Kidney glomerular epithelial cell (primary cell): ENCODE measurements at places on chromosomes 2 and 18.
A peak's percentile ranks its signal among the peaks of the same experiment; 100 is the strongest.

DNA sequence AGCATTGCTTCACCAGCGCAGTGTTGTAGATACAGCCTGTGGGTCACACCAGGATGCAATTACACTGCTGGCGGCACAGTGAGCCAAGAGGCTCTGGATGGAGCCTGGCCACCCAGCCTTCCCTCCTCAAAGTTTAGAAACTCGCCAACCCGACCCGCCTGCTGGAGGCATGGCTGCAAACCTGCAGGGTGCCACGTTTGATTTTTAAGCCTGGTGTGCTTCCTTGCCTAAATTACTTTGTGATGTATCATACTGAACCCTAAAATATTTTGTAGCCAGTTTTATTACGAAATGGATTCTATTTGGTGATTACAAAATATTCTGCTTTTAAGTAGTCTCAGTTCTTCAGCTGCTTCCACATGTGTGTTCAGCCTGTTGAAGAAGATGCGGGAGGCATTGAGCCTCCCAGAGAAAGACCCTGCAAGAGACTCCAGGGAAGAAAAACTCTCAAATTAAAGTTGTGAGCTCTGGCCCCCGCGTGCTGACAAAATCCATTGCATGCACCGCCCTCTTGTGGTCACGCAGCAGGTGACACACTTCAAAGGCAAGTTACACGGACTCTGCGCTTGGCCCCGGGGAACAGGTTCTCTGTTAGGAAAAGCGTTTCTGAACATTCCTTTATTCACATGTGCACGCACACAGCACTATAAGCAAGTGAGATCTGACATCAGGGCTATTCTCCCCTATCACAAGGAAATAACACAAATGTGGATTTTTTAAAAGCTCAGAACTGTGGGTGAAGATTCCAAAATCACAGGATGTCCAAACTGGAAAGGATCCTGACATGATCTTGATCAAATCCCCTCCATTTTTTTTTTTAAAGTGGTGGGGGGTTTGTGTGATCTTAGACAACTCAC lies 63.0 kb upstream of the TWIST2 start:
- no peak for DNase-seq

GRCh38 chr2:122706757-122707223 lies 951.3 kb downstream of the TSN start:
- peak; percentile 90 for DNase-seq

- DNase-seq, result no peak
Observed at GRCh38 chr2:220748875-220749479, 823.1 kb downstream of the EPHA4 start.

DNA sequence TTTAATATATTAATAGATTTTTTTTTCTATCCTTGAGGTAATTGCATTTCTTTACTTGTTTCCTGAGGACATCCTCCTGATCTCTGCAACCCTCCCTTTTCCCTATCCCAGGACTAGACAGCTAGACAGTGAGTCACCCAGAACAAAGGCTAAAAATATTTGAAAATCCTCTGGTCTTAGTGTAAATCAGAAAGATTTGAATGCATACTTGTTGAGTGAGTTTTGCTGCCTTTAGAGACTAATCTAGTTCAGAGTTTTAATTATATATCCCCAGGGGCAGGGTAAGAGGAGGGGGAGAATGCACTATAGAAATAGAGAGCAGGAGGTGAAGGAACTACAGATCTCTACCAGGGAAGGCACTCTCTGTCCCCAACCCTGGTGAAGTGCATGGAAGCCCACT lies 202.3 kb upstream of the TCF4 start:
- peak; percentile 86 for DNase-seq

DNA sequence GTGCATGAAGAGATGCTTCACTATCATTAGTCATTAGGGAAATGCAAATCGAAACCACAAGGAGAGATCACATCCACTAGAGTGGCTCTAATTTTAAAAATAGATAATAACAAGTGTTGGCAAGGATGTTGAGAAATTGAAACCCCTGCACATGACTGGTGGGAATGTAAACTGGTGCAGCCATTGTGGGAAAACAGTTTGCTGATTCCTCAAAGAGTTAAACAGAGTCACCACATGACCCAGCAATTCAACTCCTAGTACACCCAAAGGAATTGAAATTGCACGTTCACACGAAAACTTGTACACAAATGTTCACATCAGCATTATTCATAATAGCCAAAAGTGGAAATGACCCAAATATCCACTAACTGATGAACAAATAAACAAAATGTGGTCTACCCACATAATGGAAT lies 179.5 kb downstream of the BCL2 start:
- DNase-seq, result no peak

DNA sequence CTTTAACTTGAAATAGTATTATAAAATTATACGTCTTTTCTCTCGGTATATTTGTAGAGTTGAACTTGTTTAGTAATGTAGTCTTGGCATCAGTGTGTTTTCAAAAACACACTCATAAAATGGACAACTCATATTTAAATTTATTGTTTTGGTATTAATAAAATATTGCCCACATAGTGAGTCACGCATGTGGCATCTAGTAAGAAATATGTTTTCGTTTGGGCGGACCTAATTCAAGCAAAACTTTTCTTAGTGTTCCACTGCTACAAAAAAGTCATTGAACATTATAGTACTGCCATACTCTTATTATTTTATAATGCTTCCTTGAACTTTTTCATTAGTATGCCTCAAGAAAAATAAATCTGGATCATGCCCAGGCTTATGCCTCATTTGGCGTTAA lies 31.1 kb upstream of the FAM237A start:
- no peak for DNase-seq

DNA sequence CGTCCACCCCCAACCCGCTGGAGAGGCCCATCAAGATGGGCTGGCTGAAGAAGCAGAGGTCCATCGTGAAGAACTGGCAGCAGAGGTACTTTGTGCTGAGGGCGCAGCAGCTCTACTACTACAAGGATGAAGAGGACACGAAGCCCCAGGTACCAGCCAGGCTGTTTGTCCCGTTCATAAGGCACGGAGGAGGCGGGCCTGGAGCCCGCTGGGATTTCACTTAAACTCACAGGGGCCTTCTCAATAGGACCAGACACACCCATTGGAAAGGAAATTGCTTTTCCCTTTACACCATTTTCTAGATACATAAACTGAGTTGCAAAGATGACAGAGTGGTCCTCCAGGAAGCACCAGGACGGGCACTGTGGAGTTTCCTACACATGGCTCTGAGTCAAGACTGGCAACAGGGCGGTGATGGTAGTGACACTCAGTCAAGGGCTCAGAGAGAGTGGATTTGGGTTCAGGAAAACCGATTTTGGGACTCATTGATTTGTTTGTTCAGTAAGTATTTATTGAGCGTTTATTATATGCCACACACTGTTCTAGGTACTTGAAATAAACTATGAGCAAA lies 40.7 kb downstream of the ARHGAP25 start:
- DNase-seq, result no peak

- no peak for DNase-seq
Observed at GRCh38 chr2:10132996-10133647, 10.6 kb downstream of the RRM2 start.

GRCh38 chr2:65057391-65058052 lies 1.3 kb downstream of the CEP68 start:
- no peak for DNase-seq

DNA sequence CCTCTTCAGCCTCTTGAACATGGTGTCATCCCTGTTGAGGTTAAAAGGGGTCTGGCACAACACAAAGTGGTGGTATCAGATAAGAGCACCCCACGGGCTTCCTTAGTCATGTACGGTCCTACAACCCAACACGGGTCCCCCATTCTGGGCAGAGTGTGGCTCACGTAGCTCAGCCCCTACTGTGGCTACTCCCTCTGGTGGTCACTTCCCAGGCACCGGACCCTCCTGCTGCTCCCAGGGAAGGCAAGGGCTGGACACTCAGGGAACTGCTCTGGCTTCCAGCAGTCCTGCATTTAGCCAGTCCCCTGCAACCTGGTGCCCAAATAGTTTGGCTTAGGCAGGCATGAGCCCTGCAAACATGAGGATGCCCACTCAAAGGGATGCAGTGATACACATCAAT lies 58.6 kb downstream of the GALNT14 start:
- DNase-seq, result no peak

- no peak for DNase-seq
Observed at GRCh38 chr18:75659535-75660023, 232.1 kb upstream of the SMIM21 start.

GRCh38 chr18:32696376-32696775 lies 76.4 kb downstream of the KLHL14 start:
- no peak for DNase-seq

GRCh38 chr2:68997401-68997800 lies 15.6 kb upstream of the ANTXR1 start:
- DNase-seq, result no peak

GRCh38 chr18:41695441-41695840 lies 259.6 kb upstream of the PIK3C3 start:
- no peak for DNase-seq

DNA sequence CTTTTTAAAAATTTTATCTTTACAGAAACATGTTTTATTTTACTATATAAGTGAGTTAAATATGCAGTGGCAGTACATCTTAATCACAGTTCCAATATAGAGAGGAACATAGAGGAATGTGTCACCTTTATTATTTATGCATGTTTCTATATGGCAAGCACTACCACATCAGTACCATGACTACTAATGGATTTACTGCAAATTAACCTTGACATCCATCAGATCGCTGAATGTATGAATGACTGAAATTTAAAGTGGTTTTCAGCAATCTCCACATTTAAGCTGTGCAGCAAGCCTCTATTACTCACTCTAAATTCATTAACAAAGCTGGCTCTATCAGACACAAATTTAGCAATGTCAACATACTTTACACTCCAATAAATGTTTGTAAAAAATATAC lies 790.6 kb downstream of the NRXN1 start:
- no peak for DNase-seq

- no peak for DNase-seq
Observed at GRCh38 chr2:145635706-145636427, 1115.9 kb upstream of the ZEB2 start.

DNA sequence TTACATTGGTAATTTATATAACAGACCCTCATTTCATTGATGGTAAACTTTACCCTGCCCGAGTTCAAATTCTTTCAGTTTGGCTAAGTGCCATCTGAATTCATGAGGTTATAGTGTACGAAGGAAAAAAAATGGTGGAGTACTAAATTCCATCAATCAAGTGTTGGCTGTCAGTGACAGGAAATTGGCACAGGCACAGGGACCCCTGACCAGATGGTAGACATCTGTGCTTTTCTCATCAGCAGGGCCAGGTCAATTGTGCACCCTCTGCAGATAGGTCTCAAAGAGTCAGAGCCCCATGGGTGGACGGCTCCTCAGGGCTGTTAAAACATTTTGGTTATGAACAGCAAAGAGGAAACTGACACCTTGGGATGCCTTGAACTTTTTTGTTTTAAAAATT lies 439.2 kb downstream of the SETBP1 start:
- no peak for DNase-seq
